Activated CD4-positive, alpha-beta T cell treated with anti-CD3 and anti-CD28 coated beads for 24 hours (primary cell): ENCODE measurements at places on chromosomes 13 and 19.
A peak's percentile ranks its signal among the peaks of the same experiment; 100 is the strongest.

GRCh38 chr19:29810504-29810871, 1.3 kb upstream of the CCNE1 start:
- no peak for DNase-seq

GRCh38 chr13:36979361-36980050, 19.6 kb downstream of the ALG5 start:
- DNase-seq = no peak

DNA sequence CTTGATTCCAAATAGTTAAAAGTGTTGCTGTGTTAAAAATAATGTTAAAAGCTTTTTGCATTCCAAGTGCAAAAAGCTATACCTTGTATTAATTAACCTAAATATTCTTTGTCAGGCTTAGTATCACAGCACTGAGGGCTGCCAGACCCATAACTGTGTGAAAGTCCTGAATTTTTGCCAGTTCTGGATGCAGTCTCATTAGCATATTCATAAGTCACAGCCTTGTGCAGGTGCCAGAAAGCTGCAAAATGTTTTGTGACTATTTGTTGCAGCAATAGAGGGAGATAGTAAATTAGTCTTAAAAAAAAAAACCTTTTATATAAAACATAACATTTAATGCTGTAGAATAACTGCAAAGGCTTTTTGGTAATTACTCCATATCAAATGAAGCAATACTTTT, 56.6 kb downstream of the SLITRK1 start:
- DNase-seq = no peak

GRCh38 chr19:39131255-39131755, 5.7 kb downstream of the PAK4 start:
- no peak for DNase-seq

DNA sequence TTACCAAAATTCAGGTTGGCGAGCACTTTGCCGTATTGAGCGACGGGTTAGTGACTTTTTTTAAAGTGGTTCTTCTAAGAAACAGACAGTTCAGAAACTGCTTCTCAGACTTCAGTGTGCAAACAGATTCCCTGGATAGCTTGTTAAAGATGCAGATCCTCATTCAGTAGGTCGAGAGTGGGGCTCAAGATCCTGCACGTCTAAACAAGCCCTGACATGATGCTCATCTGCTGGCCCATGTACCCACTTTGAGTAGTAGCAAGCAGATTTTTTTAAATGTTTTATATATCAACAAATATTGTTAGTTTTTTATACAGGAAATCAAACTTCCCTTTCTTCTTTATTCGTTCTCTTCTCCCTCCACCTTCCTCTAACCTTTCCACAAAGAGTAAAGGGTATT, 7.3 kb downstream of the METTL21C start:
- DNase-seq = no peak

- DNase-seq = no peak
Observed at GRCh38 chr13:73103238-73103637, 44.4 kb downstream of the KLF5 start.

DNA sequence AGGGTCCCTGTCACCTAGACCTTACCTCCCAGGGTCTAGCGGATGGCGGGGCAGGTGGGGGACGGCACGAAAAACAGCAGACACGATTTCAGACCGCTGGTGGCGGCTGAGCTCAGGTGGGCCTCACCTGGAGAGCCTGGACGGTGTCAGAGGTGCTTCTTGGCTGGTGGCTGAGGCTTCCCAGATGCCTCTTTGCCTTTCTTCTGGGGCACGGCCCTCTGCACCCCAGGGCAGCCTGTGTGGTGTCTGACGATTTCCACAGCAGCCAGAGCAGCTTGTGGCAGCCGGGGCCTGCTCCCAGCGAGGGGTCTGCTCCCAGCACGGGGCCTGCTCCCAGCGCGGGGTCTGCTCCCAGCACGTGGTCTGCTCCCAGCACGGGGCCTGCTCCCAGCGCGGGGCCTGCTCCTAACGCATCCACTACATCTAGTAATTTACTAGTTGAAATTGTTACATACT, 66.7 kb downstream of the ATP11A start:
- DNase-seq = no peak

DNA sequence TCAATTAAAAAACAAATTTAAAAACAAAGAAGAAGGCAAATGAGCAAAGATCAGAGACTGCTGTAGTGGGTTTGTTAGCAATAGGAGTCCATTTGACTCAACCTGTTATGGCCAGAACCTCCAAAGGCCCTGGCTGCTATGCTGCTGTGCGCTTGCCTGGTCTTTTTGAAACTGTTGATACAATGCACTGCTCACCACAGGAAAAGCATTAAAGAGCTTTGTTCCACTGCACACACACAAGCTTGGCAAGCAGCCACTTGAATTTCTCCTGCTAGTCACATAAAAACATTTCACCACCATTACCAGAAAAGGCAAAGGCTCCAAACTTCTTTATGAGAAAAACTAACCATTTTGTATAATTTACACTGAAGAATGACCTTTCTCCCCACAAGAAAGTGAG, 132.2 kb downstream of the FREM2 start:
- no peak for DNase-seq

DNA sequence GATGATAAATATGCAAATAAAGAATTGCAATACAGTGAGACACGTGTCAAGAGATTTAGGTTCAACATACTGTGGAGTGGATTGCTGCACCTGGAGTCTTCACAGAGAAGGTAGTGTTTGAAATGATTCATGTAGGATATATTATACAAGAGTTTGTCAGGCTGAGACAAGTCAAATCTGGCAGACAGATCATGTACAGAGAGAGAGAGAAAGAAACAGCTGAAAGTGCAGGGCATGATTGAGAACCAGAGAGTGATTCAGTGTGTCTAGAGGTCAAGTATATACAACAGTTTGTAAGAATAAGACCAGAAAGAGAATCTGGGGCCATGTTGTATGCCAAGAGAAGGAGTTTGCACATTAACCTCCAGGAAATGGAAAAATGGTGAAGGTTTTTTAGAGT, 2.1 kb upstream of the VWA8 start:
- no peak for DNase-seq

DNA sequence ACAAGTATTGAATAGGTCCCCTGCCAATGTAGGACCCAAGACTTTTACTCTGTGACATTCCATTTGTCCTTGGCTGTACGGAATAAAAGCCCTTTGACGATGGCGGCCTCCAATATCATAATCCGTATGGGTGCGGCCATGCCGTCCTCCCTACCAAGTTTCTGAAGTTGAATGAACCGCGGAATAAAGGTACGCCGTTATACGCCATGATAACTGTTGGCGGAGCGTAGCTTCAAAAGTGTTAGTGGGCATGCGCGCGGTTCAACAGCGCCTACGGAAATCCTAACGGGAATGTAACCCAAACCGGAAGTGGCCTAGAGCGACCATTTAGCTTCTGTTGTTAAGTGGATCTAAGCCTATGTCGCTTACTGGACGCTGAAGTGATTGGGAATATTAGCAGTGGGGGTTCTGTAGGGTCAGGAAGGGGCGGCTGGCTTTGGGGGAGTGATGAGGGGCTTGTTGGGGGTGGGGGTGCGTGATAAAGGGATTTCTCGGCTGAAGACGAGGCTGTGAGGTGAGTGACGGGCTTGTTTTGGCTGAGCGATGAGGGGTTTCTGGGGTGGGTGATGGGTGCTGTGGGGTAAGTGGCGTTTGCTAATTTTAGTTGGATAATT, at the start of gene ZNF175:
Gene ZNF175, plus strand, starts transcription at position 322 of the 614 bp plus-strand sequence. CDS start 2,047 bp downstream, outside the sequence.
- peak; percentile 84 for DNase-seq

DNA sequence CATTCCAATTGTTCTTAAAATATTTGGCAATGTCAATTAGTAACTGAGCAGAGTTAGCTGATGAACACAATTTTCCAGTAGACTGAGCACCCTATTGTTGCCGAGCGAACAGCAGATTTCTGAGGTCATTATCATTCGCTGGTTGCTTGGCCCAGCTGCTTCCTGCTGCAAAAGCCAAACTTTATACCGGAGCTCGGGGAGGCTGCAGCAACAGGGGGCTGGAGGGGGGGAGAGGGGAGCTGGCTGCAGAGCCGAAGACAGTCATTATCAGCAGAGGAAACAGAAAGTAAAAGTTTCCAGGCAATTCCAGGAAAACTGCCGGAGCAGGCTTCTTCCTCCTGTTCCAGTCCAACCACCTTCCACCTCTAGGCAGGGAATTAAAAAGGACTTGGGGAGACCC, 77.9 kb downstream of the ZNF536 start:
- DNase-seq = no peak

- DNase-seq = no peak
Observed at GRCh38 chr13:41722684-41723535, 238.0 kb downstream of the VWA8 start.

DNA sequence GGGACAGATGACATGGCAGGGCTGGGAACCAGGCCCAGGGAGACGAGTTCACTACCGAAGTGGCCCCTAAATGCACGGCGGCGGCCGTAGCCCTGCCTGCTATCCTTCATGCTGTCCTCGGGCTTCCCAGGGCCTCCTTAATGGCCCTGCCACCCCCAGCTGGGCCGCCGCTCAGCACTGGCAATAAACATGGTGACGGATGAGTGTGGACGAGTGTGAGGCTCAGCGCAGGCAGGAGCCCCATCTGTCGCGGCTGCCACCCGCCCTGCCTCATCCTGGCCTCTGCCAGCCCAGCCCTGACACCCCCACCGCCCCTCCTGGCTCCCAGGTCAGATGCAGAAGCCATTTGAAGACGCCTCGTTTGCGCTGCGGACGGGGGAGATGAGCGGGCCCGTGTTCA, 13.6 kb downstream of the PIN1 start:
- no peak for DNase-seq

- DNase-seq = peak; percentile 25
Observed at GRCh38 chr13:30616927-30617314, 799 bp upstream of the USPL1 start.

DNA sequence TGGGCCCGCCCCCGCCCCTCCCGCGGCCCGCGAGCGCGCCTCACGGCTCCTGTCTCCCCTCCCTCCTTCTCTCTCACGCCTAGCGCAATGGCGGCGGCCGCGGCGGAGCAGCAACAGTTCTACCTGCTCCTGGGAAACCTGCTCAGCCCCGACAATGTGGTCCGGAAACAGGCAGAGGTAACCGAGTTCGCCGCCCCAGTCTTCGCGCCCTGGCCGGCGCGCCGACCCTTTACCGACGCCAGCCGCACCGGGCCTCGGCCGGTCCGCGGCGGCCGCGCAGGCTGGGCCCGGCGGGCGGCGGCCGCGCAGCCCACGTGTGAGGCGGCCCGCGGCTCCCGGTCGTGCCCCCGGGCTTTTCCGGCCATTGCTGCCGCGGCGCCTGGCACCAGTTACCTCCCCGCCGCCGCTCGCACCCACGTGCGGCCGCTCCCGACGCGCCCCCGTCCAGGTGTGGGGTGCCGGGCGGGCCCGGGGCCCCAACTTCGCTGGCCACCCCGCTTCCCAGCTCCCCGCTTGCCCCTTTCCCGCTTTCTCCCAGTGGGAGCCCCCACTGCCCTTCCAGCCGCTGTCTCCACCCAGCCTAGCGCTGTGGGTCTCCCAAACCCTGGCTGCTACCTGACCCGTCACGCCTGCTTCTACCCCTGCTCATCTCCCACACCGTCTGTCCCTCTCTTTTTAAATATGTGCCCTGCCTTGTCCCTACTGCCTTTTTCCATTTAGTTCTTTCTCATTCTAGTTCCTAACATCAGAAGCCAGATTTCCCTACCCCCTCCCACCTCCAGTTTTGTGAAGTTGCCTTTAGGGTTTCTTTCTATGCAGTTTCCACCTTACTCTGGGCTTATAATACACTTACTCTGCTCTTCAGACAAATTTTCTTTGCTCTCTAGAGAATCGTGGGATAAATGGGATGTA, 23.4 kb downstream of the IPO5 start:
- peak; percentile 1 for DNase-seq
